ENCODE measurements at places on chromosomes 1 and 21. TPM values are rescaled to one million over a fixed set of nuclear protein-coding genes. Genes with fewer than 3 reads are reported as not detected.

The S100A6 gene
- total RNA-seq, result 270 TPM

The B3GALT5 gene
- total RNA-seq, result 0.83 TPM

The ALPL gene
- total RNA-seq, result 3.2 TPM

The ADGRL4 gene
- 3.2 TPM for total RNA-seq

The IVL gene
- total RNA-seq, result 155 TPM

The EDEM3 gene
- total RNA-seq, result 13.4 TPM

The SLC35A3 gene
- 25.1 TPM for total RNA-seq

The ZNF683 gene
- not detected for total RNA-seq

The PEAR1 gene
- 4.6 TPM for total RNA-seq

The CFHR5 gene
- not detected for total RNA-seq

The INSRR gene
- total RNA-seq, result not detected

The CDC42BPA gene
- total RNA-seq, result 4.3 TPM

All from esophagus squamous epithelium (tissue), 5 donors.